ENCODE measurements at places on chromosomes 1 and 21.

GRCh38 chr1:167344112-167344511 is 123.4 kb downstream of the POU2F1 start:
- H3K4me3 ChIP-seq: no peak overlapping the region
- no peaks in the 10 kb centered on the region for H3K27me3 ChIP-seq
- H3K27ac ChIP-seq: no peak overlapping the region
- no peaks in the 10 kb centered on the region for H3K36me3 ChIP-seq

GRCh38 chr21:26888931-26889330 is 43.7 kb upstream of the ADAMTS1 start:
- H3K27me3 ChIP-seq: no peaks in the 10 kb centered on the region
- no peak for DNase-seq

GRCh38 chr1:28606771-28607170 is 14.7 kb downstream of the RAB42 start:
- DNase-seq: no peak
- peaks cover 79% of the 10 kb centered on the region for H3K36me3 ChIP-seq
- no peaks in the 10 kb centered on the region for H3K27me3 ChIP-seq
- H3K4me3 ChIP-seq: no peak overlapping the region
- no peak overlapping the region for H3K27ac ChIP-seq
- peaks cover 4% of the 10 kb centered on the region for H3K4me1 ChIP-seq

DNA sequence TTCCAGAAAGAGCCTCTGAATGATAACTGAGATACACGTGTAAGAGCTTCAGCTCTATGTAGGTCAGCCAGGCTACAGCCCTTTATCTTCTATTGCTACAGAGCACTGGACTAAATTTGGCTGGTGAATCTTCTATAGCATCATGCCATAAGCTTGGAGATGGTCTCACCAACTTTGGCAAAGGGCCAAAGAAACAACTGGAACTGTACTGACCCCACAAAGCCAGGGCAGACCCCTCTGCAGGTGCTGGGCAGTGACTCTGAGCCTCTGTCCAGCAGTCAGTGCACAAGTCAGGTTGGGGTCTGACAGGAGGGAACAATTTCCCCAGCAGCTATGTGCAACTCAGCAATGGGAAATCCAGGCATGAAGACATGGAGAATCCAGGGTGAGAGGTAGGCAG is 57.8 kb upstream of the NFASC start:
- no peaks in the 10 kb centered on the region for H3K4me1 ChIP-seq
- H3K36me3 ChIP-seq: peaks cover 4% of the 10 kb centered on the region
- peaks cover 50% of the 10 kb centered on the region for H3K27me3 ChIP-seq
- H3K4me3 ChIP-seq: no peak overlapping the region
- DNase-seq: no peak
- H3K27ac ChIP-seq: no peak overlapping the region

DNA sequence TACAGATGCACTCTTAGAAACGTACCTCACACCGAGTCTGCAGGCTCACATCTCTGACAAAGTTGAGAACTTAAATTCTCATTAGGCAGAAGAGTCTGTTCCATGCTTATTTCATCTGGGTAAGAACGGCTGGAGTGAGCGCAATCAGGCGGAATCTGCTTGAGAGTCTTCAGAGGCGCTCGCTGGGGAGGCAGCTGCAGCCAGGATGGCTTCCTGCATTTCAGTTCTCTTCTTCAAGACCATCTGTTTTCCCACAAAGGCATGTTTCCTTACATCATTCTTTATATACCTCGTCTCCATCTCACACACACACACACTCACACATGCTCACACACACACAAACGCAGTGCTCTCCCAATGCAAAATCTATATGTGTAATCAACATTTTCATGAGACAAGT is 497.1 kb downstream of the AJAP1 start:
- no peaks in the 10 kb centered on the region for H3K27me3 ChIP-seq
- H3K4me1 ChIP-seq: no peaks in the 10 kb centered on the region
- H3K4me3 ChIP-seq: no peak overlapping the region
- H3K27ac ChIP-seq: no peak overlapping the region
- no peak for DNase-seq

DNA sequence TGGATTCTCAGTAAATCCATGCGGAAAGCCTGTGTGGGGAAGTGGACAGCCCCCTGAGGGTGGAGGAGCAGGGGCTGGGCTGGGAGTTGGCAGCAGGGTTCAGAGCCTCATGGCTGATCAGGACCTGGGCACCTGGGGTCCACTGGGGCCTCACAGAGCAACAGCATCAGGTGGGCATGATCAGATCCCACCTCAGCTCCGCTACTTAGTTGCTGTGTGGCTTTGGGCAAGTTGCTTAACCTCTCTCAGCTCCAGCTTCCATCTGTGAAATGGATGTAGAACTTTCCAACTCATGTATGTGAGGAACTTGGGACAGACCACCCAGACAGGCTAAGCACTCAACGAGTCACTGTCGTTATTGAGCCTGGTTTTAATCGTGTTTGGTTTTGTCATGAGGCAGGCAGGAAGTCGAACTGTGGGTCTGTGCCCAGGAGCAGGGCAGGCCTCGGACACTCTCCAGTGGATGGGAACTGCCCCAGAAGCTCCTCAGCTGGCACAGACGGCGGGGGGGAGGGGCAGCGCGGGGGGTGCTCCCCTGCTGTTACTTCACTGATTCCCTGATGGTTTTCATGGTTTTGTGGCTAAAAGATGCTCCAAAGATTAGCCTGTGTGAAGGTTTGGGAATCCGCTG is 155.8 kb upstream of the TMEM51 start:
- no peak overlapping the region for H3K4me3 ChIP-seq
- no peak for DNase-seq
- H3K36me3 ChIP-seq: no peaks in the 10 kb centered on the region
- H3K27ac ChIP-seq: no peak overlapping the region
- no peaks in the 10 kb centered on the region for H3K27me3 ChIP-seq

GRCh38 chr1:27301582-27302199 is 20.3 kb upstream of the TMEM222 start:
- no peak overlapping the region for H3K27ac ChIP-seq
- H3K27me3 ChIP-seq: no peaks in the 10 kb centered on the region
- H3K4me1 ChIP-seq: peaks cover 13% of the 10 kb centered on the region
- H3K4me3 ChIP-seq: no peak overlapping the region

GRCh38 chr1:176954242-176954641 is 210.3 kb downstream of the ASTN1 start:
- peak; percentile 32 for DNase-seq
- no peak overlapping the region for H3K27ac ChIP-seq
- no peaks in the 10 kb centered on the region for H3K4me1 ChIP-seq
- no peak overlapping the region for H3K4me3 ChIP-seq
- peaks cover 12% of the 10 kb centered on the region for H3K27me3 ChIP-seq
- H3K36me3 ChIP-seq: no peaks in the 10 kb centered on the region

Data from MCF 10A (cell line).